ENCODE measurements at places on chromosomes 16 and 17. TPM values are rescaled to one million over a fixed set of nuclear protein-coding genes. Genes with fewer than 3 reads are reported as not detected.
A peak's percentile ranks its signal among the peaks of the same experiment; 100 is the strongest.

GRCh38 chr16:17335826-17336529, 134.8 kb downstream of the XYLT1 start:
- no peak for DNase-seq
- no peak overlapping the region for H3K4me3 ChIP-seq
- H3K27me3 ChIP-seq, result no peaks in the 10 kb centered on the region
- no peaks in the 10 kb centered on the region for H3K36me3 ChIP-seq

GRCh38 chr17:41682631-41683030, 6.1 kb upstream of the EIF1 start:
- H3K4me1 ChIP-seq, result no peaks in the 10 kb centered on the region
- H3K4me3 ChIP-seq, result no peak overlapping the region
- H3K27me3 ChIP-seq, result no peaks in the 10 kb centered on the region
- no peak for DNase-seq
- H3K36me3 ChIP-seq, result no peaks in the 10 kb centered on the region
- H3K27ac ChIP-seq, result no peak overlapping the region

GRCh38 chr17:75691801-75692626, 24.9 kb downstream of the SAP30BP start:
- H3K4me3 ChIP-seq, result no peak overlapping the region
- H3K27ac ChIP-seq, result peak overlapping the region; percentile 94
- no peaks in the 10 kb centered on the region for H3K36me3 ChIP-seq

DNA sequence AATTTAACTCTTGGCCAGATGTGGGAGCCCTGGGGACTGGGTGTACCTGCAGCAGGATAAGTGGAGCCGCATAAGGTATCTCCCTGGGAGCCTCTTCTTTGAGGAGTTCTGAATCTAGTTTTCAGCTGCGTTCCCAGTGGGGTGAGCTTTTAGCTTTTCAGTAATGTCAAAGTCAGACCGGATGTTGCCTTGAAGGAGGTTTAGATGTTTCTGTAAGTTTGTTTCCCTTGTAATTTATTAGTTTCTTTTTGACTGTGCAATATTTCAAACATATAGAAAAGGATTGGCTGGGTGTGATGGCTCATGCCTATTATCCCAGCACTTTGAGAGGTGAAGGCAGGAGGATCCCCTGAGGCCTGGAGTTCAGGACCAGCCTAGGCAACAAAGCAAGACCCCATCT, 98.6 kb upstream of the EEF2KMT start:
- no peak overlapping the region for H3K4me3 ChIP-seq
- no peaks in the 10 kb centered on the region for H3K4me1 ChIP-seq
- H3K27ac ChIP-seq, result no peak overlapping the region
- H3K36me3 ChIP-seq, result no peaks in the 10 kb centered on the region

GRCh38 chr16:30472328-30472942, at the start of gene ITGAL:
ITGAL (plus strand) TSS chr16:30472742; CDS start chr16:30472838, 96 bp downstream.
- H3K36me3 ChIP-seq, result no peaks in the 10 kb centered on the region
- no peaks in the 10 kb centered on the region for H3K27me3 ChIP-seq
- H3K4me1 ChIP-seq, result no peaks in the 10 kb centered on the region
- DNase-seq, result peak; percentile 24

GRCh38 chr16:86297391-86297790, 212.9 kb upstream of the FOXF1 start:
- H3K36me3 ChIP-seq, result no peaks in the 10 kb centered on the region
- peaks cover 96% of the 10 kb centered on the region for H3K27me3 ChIP-seq
- DNase-seq, result no peak
- H3K4me1 ChIP-seq, result no peaks in the 10 kb centered on the region

GRCh38 chr17:43068570-43069367, 43.7 kb downstream of the RND2 start:
- DNase-seq, result no peak
- H3K27me3 ChIP-seq, result no peaks in the 10 kb centered on the region
- no peak overlapping the region for H3K27ac ChIP-seq
- H3K4me1 ChIP-seq, result no peaks in the 10 kb centered on the region
- no peaks in the 10 kb centered on the region for H3K36me3 ChIP-seq
- H3K4me3 ChIP-seq, result no peak overlapping the region

- H3K27me3 ChIP-seq, result no peaks in the 10 kb centered on the region
- no peak for DNase-seq
- no peak overlapping the region for H3K27ac ChIP-seq
Observed at GRCh38 chr17:49832840-49833599, 14.8 kb downstream of the TAC4 start.

DNA sequence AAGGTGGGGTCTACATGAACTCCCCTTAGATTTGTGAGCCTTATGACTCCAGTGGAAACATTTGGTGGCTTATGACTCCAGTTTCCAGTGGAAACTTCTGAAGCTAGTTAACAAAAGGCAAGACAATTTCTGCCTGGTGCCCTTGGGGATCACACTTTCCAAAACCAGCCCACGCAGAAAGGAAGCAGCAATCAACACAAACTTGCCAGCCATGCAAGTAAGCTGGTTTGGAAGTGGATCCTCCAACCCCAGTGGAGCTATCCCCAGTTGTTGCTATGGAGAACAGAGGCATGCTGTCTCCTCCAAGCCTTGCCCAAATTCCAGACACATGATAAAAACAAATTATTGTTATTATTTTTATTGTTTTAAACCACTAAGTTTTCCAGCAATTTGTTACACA, 130.9 kb downstream of the CDH11 start:
- H3K4me1 ChIP-seq, result no peaks in the 10 kb centered on the region
- H3K27me3 ChIP-seq, result no peaks in the 10 kb centered on the region
- H3K27ac ChIP-seq, result no peak overlapping the region
- H3K4me3 ChIP-seq, result no peak overlapping the region
- no peak for DNase-seq

DNA sequence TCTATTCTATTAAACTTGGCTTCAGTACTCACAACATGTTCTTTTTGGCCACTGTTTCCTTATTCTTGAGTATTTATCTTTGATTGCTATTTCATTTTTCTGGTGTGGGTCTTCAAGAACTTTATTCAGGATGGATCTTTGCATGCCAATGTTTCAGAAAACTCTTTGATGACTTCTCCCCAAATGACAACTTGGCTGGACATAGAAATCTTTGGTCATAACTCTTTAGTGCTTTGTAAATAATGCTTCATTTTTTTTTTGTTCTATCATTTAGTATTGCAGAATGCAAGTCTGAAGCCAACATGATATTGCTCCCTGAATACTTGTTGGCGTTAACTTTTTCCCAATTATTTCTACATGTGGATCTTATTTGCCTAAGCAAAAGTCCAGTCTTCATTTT, 103.6 kb upstream of the HS3ST2 start:
- H3K4me3 ChIP-seq, result no peak overlapping the region
- H3K27me3 ChIP-seq, result no peaks in the 10 kb centered on the region
- no peaks in the 10 kb centered on the region for H3K36me3 ChIP-seq
- no peak overlapping the region for H3K27ac ChIP-seq
- H3K4me1 ChIP-seq, result no peaks in the 10 kb centered on the region

- H3K4me3 ChIP-seq, result no peak overlapping the region
- no peak for DNase-seq
- no peaks in the 10 kb centered on the region for H3K36me3 ChIP-seq
- H3K27ac ChIP-seq, result no peak overlapping the region
- H3K4me1 ChIP-seq, result no peaks in the 10 kb centered on the region
Observed at GRCh38 chr16:27771201-27771910, 221.4 kb downstream of the KATNIP start.

GRCh38 chr16:64626776-64627175, 495.1 kb downstream of the CDH11 start:
- no peak overlapping the region for H3K4me3 ChIP-seq
- no peaks in the 10 kb centered on the region for H3K27me3 ChIP-seq
- no peak overlapping the region for H3K27ac ChIP-seq

DNA sequence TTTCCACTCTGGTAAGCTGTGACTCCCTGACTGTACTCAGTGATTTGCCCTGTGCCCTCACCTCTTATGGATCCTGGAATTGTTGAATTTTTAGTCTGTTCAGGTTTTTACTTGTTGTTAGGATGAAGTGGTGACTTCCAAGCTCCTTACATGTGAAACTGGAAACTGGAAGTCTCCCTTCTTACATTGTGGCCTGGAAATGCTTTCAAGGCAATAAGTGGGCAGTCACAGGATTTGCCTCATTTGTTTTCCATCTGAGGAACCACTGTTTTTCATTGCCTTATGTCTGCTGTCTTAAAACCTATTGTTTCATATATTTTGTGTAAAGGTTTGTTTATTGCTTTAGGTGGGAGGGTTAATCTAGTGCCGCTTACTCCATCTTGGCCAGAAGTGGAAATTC, 155.8 kb downstream of the CYB561 start:
- H3K27ac ChIP-seq, result no peak overlapping the region
- no peaks in the 10 kb centered on the region for H3K36me3 ChIP-seq
- no peak for DNase-seq
- H3K27me3 ChIP-seq, result no peaks in the 10 kb centered on the region

Gene SPATA22
- total RNA-seq, result 0.29 TPM

Gene CLEC16A
- 20.0 TPM for total RNA-seq

Gene NATD1
- 11.8 TPM for total RNA-seq

Gene TEKT5
- total RNA-seq, result not detected

Gene TBC1D3C
- total RNA-seq, result not detected

Gene NOXO1
- 0.88 TPM for total RNA-seq

Gene DNAH17
- 0.15 TPM for total RNA-seq

Gene TBC1D26
- total RNA-seq, result not detected

Gene DNAH3
- not detected for total RNA-seq
